ENCODE measurements at places on chromosomes 4 and X. TPM values are rescaled to one million over a fixed set of nuclear protein-coding genes. Genes with fewer than 3 reads are reported as not detected.

ZFP92 gene
- total RNA-seq, result 1.0 TPM

HELT gene
- not detected for total RNA-seq

SH3BP2 gene
- 7.8 TPM for total RNA-seq

GLRA2 gene
- total RNA-seq, result 1.0 TPM

DUSP21 gene
- not detected for total RNA-seq

ATP2B3 gene
- total RNA-seq, result 0.52 TPM

BGN gene
- total RNA-seq, result 24.5 TPM

N4BP2 gene
- total RNA-seq, result 14.6 TPM

KIAA1210 gene
- total RNA-seq, result not detected

DMRTC1B gene
- total RNA-seq, result not detected

PAK3 gene
- 4.7 TPM for total RNA-seq

C4orf46 gene
- total RNA-seq, result 16.2 TPM

SPIN4 gene
- total RNA-seq, result 8.9 TPM

MAMLD1 gene
- 2.6 TPM for total RNA-seq

PRRG3 gene
- total RNA-seq, result 9.4 TPM

NBDY gene
- 3.7 TPM for total RNA-seq

HEPH gene
- 8.4 TPM for total RNA-seq
